CD8-positive, alpha-beta T cell (primary cell): ENCODE measurements at places on chromosomes 5 and 9.

- DNase-seq, result no peak
Observed at GRCh38 chr5:159917994-159918393, 1.7 kb downstream of the ADRA1B start.

DNA sequence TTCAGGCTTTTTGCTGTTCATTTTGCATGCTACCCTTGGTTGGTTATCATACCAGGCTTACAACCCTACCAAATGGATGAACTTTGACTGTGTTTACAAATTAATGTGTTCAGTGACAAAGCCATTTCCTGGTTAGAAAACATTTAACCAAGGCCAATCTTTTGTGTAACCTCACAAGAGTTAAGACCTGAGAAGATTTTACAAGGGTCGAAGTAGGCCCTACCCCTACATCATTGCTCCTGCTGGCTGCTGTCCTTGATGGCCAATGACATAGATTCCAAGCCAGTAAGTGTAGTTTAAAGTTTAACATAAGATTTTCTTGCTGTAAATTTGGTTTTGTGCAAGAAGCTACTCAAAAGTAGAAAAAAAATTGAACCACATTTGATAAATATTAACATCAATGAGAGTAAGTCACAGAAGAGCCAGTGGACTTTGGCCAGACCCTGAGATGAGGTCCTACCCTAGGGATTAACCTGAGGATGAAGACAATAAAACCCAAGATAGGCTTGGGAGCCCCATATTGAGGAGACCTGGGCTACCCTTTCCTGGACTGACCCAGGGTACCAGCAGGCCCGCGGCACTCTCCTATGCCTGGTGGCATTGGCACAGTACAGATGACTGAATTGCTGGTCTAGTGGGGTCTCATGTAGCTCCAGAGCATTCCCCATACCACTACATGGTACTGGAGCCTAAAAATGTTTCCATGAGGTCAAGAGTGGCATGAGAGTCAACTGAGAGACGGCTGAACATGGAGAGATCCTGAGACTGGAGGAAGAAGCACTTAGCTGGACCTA lies 8.3 kb downstream of the C1QTNF3 start:
- no peak for DNase-seq

GRCh38 chr5:11620172-11620571 lies 284.1 kb downstream of the CTNND2 start:
- DNase-seq, result no peak

DNA sequence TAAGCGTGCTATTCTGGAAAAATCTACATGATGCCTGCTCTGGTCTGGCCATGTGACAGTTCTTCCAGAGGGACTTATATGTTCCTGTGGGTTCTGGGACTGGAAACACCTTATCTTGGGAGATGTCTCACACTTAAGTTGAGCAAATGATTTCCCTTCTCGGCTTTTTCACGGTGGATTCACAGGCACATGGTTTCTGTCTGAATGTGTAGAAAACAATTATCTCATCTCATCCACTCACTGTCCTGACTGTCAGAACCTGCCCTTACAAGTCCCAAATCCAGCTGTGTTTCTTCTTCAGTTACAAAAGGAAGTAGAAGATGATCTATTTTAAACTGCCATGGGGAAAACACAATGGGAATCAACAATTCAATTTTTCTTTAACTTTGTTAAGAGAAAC lies 184.0 kb downstream of the SYK start:
- DNase-seq, result no peak

DNA sequence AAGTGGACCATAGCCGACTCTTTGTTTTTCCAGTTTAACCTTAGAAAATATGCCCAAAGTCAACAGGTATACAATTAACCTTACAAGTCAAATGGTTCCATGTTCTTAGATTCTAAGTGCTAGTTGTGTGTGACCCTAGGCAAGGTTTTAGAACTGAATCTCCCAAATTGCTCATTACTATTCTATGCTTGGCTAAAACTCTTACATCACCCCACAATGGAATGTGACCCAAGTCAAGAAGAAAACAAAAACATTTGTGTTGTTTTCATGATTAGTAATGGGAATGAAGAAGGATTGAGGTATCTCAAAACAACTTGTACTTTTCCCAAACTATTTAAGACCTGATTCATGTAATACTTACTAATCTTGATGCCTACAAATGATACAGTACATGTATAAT lies 159.2 kb downstream of the ARRDC3 start:
- DNase-seq, result no peak

DNA sequence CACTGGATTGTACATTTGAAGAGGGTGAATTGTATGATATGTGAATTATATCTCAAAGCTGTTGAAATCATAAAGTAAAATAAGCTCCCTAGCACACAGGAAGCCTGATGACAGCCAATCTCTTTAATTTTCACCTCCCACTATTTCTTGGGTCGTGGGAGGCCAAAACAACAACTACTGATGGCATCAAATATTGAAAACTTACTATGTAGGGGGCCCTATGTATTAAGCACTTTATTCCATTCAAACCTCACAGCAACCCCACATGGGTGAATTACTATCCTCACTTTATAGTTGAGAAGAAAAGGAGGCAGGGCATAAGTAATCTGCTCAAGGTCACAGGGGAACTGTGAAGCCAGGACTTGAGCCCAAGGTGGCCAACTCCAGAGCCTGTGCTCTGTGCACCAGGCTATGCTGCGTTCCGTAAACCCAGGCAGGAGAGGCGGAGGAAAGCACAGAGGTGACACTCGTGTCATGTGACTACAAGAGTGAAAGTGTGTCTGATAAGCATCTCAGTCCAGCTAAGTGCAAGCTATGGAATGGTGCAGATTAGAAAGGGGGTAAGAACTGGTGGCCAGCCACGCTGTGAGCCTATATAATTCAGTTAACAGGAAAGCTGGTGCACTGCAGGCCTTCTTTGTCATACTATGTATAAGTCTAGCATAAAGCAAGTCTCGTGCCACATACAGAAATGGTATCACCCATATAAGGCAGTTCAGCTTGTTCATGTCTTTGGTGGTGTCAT lies 221.0 kb downstream of the DCP2 start:
- no peak for DNase-seq

- DNase-seq, result no peak
Observed at GRCh38 chr5:78716206-78716605, 67.6 kb upstream of the LHFPL2 start.

- DNase-seq, result no peak
Observed at GRCh38 chr5:142841511-142842265, 71.5 kb downstream of the ARHGAP26 start.

DNA sequence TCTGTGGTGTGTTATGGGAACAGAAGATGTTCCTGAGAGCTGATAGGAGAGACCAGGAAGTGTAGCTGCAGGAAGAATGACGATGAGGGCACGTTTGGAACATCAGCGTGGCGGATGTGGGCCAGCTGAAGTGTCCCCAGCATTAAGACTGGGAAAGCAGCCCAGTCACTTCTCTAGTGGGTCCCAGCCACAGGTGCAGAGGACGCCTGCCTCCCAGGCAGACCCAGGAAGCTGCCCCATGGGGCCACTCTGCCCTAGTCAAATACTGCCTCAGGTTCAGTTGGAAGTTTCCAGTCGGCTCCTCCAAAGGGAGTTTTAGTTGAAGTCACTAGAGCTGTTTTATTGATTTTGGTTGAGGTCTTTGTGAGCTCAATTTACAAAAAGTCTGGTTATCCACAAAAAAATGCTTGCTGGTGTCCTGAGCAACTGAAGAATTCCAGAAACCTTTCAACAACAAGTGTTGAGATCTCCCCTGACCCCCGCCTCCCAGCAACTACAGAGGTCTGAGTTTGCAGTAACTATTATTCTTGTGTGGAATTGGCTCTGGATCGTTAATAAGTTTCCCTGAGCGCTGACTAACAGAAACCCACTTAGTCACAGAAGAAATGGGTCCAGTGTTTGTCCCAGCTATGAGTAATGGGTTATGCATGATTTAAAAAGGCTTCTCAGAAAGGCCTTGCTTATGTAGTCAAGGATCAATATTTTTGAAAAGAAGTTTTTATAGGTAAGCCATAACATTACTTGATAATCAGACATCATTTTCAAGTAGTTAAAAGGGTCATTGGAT lies 294.1 kb downstream of the FANCC start:
- DNase-seq, result no peak
